ENCODE measurements at places on chromosomes 5 and 9. TPM values are rescaled to one million over a fixed set of nuclear protein-coding genes. Genes with fewer than 3 reads are reported as not detected.
A peak's percentile ranks its signal among the peaks of the same experiment; 100 is the strongest.

DNA sequence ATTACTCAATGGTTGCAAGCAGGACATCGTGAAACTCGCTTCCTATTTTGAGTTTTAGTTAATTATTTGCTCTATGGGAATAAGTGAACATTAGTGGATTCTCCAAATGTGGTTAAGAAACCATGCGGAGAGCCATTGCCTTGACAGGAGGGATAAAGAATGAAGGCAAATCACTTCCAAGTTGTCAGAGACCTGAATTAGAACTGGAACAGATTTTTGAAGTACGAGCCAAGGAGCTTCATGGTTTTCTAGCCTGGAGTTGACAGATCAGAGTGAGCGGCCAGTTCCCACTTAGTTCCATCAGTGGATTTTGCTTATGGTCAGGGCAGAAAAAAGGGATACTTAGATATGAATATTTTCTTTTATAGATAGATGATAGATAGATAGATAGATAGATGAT is 171.4 kb upstream of the CDH10 start:
- DNase-seq: no peak

The TGFBI gene
- 1,239 TPM for total RNA-seq

GRCh38 chr5:108529381-108529780 is 147.5 kb upstream of the FBXL17 start:
- no peak for DNase-seq

GRCh38 chr9:129640086-129640870 is 1.7 kb downstream of the ASB6 start:
- DNase-seq: no peak

The ADRB2 gene
- total RNA-seq: 0.07 TPM

DNA sequence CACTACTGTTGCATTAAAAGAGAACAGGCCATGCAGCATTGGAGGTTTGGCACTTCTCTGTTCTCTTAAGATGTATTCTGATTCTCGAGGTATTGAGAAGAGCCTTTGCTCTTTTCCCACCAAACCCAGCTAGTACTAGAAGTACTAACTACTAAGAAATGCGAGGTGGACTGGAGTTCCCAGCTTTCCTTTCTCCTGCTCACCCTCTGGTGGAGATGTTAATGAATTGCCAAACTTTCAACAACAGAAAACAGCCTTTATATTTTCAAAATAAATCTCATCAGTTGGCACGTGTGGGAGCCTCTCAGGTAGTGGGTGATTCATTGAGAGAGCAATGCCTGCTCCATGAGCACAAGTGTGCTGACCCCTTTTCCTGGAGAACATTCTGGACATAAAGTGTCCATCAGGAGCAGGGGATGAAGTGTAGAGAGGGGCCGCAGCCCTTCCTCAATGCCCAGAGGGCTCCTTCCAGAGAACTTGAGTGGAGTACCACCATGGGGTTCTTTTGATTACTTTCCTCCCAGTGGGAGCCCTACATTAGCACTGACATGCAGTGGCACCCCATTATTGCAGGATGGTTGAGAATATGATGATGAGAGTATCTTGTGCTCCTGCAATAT is 45.7 kb downstream of the TMEM174 start:
- DNase-seq: peak; percentile 22

- DNase-seq: no peak
Observed at GRCh38 chr5:76358-77169, 15.4 kb upstream of the PLEKHG4B start.

- no peak for DNase-seq
Observed at GRCh38 chr9:96379461-96379860, 4.0 kb downstream of the SLC35D2 start.

GRCh38 chr5:32160228-32160627 is 13.9 kb downstream of the GOLPH3 start:
- no peak for DNase-seq

GRCh38 chr9:136648751-136649150 is 14.0 kb upstream of the EGFL7 start:
- no peak for DNase-seq

The SERF1B gene
- 78.2 TPM for total RNA-seq

- DNase-seq: no peak
Observed at GRCh38 chr9:128115187-128116103, 12.1 kb downstream of the PTGES2 start.

The LECT2 gene
- not detected for total RNA-seq

The TLX3 gene
- total RNA-seq: not detected

GRCh38 chr9:94140791-94141790 is 56.8 kb downstream of the PTPDC1 start:
- DNase-seq: no peak

The GADD45G gene
- 3.8 TPM for total RNA-seq

DNA sequence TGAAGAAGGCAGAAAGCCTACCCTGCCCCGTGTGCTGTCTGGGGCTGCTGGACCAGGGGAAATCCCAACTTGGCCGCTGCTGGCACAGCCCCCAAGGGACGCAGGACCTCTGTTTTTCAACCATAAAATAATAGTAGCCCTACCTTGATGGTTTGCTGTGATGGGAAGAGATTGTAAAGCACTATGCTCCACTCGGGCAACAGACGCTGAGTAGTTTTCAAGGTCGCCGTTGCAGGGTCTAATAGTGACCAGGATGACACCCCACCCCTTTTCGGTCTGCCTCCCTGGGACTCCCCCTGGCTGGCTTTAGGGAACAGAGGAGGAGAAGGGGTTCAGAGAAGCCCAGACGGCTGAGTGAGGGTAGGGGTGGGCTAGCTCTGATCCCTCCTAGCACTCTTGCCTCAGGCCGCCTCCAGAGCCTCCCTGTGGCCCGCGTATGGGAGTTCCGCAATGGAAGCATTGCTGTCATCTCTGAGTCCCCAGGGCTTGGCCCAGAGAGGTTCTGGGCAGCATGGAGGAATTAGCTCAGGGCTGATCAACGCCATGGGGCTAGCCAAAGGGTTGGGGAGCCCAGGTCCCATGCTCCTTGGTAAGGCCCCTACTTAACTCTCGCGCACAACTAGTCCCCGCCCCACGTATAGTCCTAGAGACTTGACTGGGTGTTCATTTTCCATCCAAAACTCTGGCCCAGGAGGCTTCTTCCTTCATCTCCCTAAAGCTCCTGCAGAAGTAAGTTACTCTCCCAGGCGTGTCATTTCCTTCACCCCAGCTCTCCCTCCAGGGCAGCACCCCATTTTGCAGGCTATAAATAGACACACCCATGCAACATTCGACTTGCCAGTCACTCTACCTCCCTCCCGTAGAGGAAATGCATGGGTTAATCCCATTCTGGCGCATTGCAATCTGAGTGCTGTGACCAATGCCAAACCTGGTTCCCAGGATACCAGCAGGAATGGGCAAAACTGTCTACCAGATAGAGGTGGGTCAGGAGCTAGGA is 1.1 kb upstream of the IRF1 start:
- DNase-seq: no peak

DNA sequence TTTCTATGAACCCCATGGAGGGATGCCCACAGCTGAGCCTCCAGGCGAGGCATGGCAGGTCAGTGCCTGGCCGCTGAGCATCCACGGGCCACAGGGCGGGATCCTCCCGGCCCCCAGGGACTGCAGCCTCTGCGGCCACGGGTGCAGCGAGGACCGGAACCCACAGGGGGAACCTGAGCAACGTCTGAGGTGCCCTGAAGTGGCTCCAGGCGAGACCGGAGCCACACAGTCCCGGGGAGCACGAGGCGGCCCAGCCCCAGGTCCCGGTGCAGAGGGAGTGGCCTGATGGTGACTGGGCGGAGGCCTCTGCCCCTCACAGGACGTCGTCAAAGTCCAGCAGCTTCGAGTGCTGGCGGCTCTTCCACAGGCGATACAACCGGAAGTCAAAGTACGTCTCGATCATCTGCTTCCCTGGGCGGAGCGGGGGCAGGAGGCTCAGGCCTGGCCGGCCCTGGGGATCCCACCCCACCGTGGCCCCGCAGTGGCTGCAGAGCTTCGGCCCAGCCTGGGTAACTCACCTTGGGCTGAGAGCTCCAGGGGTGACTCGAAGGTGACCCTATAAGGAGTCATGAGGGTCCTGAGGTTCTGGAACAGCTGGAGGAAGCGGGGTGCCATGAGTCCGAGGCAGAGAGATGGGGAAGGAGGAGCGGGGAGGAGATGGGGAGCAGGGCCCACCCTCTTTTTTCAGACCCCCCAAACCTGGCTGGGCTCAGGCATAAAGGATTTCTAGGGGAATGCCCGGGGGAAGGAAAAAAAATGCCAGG is 8.1 kb upstream of the ENTPD8 start:
- DNase-seq: no peak

The UHRF2 gene
- total RNA-seq: 43.5 TPM

The C1QTNF3 gene
- 0.69 TPM for total RNA-seq

DNA sequence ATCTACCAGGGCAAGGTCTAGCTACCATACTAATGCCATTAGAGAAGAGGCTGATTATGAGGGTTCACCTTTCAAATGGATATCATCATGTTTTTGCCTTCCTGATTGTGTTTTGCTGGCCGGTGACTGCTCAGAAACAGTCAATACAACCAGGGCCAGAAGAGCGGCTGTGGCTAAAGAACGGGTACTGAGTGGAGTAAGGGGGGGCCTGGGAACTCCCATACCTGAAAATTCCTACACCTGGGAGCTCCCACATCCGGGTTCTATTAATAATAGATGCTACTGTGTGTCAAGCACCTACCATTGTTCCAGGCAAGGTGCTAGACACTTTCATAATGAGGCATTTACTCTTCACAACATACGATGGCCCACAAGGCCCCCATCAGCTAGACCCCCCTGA is 79.2 kb downstream of the CDK5RAP2 start:
- no peak for DNase-seq

GRCh38 chr5:41670854-41671479 is 160.6 kb upstream of the PLCXD3 start:
- no peak for DNase-seq

The FOXD1 gene
- 15.6 TPM for total RNA-seq

- DNase-seq: no peak
Observed at GRCh38 chr9:35958104-35958837, at the start of gene OR2S2. TSS of gene OR2S2 (minus strand) at chr9:35958154. CDS start at chr9:35958098, 56 bp downstream.

The CDKN2B gene
- not detected for total RNA-seq

The C9 gene
- not detected for total RNA-seq

DNA sequence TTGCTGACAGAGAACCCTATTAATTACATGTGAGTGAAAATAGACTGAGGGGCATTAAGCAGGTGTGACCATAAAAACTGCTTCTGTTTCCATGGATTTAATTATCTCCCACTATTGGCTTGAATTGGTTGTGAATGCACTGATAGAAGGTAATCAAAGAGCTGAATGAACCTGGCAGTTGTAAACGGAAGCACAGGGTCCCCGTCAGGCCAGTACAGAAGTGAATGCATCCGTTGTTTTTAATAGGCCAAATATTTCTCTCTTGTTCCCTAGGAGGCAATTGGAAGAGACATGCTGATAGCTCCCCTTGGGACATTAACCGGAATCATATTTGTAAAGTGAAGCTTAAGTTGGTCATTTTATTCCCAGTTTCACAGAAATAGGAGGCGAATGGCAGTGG is 147.0 kb downstream of the CAVIN4 start:
- no peak for DNase-seq

- DNase-seq: no peak
Observed at GRCh38 chr5:4716781-4717180, 423.3 kb upstream of the ADAMTS16 start.

DNA sequence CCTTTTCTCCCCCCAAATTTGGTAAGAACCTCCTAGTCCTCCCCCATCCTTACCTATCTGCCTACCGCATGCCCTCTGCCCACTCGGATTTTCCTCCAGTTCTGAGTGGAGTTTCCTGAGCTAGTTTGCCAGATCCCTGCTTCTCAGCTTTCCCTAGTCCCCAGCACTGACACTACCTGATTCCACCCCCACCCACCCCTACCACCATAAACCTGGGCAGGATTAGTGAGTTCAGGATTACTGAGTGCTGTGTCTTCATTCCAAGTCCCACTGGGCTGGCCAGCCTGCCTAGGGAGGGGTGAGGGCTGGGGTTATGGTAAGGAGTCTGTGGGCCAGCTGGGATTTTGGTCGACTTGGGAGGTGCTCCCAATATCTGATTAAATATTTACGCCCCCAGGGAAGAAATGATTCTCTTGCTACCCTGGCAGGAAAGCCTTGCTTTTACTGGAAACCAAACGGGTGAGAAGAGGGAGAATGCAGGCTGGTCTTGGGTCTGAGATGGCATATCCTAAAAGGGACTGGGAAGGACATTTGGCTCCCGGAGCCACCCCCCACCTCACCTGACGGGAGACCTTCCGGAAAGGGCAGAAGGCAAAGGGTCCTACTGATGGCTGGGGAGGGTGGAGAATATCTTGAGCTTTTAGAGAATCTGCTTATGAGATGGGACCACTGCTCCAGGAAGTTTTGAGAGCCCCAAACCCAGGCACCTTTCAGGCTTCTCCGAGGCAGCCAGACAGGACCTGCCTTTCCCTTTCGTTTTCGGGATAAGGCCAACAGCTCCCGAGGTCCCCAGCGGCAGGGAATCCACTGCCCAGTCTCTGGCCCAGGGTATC is 3.7 kb downstream of the PITX1 start:
- no peak for DNase-seq

DNA sequence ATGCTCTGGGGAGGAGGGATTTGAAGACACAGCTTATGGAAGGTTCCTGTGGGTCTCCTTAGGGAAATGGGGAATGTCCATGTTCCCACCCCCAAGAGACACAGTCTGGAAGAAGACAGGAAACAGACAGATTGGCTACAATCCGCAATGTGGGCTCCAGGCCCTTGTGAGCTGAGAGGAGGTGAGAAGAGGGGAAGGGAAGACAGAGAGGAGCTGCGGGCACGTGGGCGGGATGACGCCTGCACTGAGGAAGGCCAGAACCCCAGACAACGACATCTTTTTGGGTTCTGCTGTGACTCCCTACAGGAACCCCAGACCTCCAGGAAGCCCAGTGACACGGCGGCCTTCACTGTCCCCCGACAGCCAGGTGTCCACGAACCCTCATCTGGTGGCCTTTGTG is 29.9 kb upstream of the NKD2 start:
- DNase-seq: no peak

The PCDHA9 gene
- total RNA-seq: 0.02 TPM

DNA sequence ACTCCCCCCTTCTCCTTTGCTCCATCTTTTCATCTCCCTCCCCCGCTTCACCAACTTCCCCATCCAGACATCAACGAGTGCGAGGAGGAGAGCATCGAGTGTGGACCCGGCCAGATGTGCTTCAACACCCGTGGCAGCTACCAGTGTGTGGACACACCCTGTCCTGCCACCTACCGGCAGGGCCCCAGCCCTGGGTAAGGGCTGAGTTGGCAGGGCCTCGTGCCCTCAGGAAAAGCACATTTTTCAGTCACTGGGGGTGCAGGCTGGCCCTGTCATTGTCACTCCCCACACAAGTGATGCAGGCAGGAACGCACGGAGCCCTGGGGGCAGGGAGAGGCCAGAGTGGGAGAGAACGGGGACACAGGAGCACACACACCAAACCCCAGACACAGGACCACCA is 12.4 kb upstream of the ASS1 start:
- no peak for DNase-seq

The SLC1A3 gene
- 5.0 TPM for total RNA-seq

- DNase-seq: no peak
Observed at GRCh38 chr5:5140479-5141338, 579 bp downstream of the ADAMTS16 start.

The BRINP1 gene
- total RNA-seq: 0.30 TPM
